Activated CD4-positive, alpha-beta T cell treated with anti-CD3 and anti-CD28 coated beads for 24 hours (primary cell): ENCODE measurements at places on chromosomes 4 and X.

DNA sequence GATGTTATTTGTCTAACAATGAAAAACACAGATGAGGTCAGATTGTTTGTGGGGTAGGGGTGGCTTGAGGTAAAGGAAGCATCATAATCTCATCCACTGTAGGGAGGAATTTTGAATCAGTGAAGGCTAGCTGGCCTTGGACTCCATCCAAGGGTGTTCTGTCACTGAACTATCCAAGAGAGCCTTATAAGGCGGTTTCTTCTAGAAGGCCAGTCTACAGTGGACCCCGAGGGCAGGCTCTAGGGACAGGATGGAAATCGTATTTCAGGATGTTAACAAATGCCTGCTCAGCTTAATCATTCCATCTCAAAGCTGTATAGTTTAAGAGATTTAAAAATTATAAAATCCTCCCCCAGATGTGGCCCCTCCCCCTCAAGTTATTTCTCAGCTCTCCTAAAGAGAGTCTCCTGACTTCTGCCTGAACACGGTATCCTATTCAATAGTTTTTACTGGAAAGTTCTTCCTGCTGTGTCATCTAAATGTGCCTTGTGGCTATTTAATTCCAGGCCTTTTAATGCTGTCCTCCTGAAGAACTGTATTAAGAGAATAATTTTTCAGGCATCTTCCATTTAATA lies 8.0 kb downstream of the IGFBP7 start:
- DNase-seq, result no peak

- DNase-seq, result no peak
Observed at GRCh38 chrX:13180807-13181206, 136.4 kb upstream of the FAM9C start.

DNA sequence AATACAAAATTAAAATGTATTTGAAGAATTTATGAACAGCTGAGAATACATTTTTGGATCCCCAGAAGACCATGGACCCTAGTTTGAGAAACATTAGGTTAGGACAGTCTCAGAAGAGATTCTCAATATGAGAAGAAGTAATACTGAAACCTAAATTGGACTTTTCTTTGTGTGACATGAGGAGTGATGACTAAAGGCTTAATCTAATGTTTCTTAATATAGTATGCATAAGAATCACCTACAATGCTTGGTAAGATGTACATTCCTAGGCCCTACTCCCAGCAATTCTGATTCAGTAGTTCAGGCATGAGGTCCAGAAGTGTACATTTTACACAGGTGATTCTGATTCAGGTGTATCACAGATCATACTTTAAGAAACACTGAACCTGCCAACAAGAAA lies 31.6 kb upstream of the HUWE1 start:
- no peak for DNase-seq

- no peak for DNase-seq
Observed at GRCh38 chr4:7733201-7733600, 206.5 kb downstream of the AFAP1 start.

GRCh38 chr4:7786040-7786439 lies 153.6 kb downstream of the AFAP1 start:
- DNase-seq, result no peak

DNA sequence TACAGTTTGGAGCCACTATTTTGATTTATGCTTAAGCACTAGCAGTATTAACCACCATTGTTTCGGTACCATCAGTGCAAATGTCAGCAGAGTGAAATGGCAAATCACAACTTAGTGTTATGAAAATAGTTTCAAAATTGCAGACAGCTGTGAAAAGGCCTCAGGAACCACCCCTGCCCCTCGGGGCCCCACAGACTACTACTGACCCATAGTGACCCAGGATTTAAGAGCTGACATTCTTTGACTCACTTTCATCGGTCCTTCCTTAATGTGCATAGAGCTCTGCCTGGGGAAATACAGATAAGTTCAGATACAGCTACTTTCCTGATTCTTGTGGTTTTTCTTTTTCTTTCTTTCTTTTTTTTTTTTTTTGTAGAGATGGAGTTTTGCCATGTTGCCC lies 3.3 kb upstream of the BBS7 start:
- no peak for DNase-seq

GRCh38 chrX:54045563-54046228 lies 1.4 kb upstream of the PHF8 start:
- DNase-seq, result no peak

DNA sequence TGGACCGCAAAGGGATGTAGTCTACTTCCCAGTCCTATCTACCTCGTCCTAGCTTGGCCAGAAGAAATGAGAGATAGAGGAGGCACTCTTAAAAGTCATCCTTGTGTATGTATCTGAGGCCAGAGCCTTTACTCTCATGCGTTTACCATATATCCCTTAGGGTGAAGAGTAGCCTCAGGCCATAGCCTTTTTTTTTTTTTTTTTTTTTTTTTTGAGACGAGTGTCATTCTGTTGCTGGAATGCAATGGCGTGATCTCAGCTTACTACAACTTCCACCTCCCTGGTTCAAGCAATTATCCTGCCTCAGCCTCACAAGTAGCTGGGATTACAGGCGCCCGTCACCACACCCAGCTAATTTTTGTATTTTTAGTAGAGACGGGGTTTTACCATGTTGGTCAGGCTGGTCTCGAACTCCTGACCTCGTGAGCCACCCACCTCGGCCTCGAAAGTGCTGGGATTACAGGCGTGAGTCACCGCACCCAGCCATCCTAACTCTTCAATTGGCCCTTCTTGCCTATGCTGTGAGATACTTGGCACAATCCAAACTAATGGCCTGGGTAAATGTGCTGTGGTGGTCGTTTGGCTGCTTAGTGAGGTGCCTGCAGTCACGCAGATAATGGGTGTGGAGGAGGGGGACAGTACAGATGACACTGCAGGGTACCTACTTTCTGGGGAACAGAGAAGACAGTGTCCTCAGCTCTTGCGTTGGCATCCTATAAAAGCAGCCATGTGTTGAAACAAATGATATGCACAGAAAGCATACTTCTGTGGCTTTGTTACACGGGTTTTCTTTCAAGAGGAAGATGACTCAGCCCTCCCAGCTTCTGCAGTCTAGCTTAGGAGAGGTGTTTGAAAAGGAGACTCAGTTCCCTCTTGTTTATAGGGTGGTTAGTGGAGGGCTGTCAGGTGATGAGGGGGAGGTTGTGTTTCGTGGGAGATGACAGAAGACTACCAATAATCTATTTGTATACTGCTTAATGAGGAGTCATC lies 10.4 kb upstream of the DGAT2L6 start:
- DNase-seq, result no peak

DNA sequence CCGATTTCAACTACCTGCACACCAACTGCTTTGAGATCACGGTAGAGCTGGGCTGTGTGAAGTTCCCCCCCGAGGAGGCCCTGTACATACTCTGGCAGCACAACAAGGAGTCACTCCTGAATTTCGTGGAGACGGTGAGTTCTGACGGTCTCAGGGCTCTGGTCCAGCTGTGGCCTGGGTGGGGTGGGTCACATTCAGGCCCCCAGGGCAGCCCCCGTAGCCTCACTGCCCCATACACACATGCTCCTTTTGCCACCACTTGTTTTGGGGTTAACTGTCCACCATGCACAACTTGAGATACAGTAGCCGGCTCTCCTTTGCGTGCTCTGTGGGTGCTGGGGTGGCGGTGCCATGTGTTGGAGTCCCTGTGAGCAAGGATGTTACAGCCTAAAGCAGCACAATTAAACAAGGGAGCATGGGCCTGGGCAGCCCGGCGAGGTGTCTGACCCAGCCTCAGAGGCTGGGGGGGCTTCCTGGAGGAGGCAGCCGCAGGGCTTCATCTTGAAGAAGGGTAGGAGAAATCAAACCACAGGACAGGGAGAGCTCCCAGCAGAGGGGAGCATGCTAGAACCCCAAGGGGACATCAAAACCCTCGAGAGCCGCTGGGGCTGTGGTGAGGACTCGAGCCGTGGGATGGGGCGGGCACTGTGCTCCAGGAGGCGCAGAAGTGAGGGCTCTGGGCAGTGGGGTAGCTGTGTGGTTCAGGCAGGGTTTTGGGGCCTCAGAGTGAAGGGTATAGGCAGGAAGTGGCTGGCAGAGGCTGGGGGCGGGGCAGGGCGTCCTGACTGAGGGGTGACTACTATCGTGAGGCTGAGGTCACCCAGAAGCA lies 22.0 kb downstream of the CPZ start:
- no peak for DNase-seq

DNA sequence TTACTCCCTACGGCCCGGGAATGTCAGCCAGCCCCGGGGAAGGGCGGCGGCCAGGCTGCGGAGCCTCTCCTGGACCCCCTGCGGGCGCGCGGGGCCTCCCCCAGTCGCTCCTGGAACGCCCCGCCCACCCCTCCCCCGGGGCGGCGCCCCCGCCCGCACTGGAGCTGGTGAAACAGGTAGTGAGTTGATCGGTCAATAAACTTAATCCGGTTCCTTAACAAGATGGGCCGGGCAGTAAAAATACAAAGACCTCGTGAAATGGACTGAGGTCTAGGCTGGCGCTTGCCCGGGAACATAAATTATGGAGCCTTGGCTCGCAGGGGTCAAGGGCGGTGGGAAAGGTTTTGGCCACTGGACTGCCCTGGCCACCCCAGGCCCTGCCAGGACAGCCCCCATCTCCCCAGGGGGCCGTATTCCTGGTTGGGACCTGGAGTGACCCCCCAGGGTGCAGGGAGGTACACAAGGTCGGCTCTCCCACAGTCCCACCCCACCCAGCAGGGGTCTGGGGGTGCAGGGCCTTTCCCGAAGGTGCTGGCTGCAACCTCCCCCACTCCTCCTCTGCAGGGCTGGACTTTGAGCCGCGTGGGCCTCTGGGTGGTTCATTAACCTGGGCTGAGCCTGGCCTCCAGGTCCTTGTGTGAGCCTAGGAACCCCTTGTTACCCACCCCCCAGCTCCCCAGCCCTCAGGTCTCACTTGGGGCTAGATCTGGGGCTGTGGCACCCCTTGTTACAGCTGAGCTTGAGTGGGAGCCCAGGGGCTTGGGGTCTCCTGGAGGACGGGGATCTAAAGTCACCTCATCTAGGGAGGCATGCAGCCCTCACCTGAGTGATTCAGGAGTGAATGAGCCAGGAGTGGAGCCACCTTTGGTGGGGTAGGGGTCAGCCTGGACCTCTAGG lies 2.5 kb downstream of the FGFR3 start:
- DNase-seq, result no peak

GRCh38 chr4:28886934-28887333 lies 1833.2 kb upstream of the PCDH7 start:
- no peak for DNase-seq

GRCh38 chrX:10381193-10381592 lies 224.4 kb downstream of the CLCN4 start:
- no peak for DNase-seq

GRCh38 chr4:139472852-139473251 lies 18.9 kb downstream of the RAB33B start:
- DNase-seq, result no peak

DNA sequence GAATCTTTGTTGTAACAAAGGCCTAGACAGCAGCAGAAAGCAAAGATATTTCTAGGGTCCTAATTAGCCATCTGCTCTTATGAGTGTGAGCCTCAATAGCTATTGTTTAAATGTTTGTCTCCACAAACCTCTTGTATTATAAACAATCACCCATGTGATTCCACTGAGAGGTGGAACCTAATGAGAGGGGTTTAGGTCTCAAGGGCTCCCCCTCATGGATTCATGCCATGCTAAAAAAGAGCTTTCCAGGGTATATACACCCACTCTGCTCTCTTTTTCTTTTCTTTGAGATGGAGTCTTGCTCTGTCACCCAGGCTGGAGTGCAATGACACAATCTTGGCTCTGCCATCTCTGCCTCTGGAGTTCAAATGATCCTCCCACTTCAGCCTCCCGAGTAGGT lies 42.1 kb downstream of the TRIM61 start:
- no peak for DNase-seq

- DNase-seq, result no peak
Observed at GRCh38 chr4:165308166-165308565, 19.3 kb upstream of the MSMO1 start.

- DNase-seq, result no peak
Observed at GRCh38 chrX:132584936-132585335, 96.1 kb upstream of the MBNL3 start.

DNA sequence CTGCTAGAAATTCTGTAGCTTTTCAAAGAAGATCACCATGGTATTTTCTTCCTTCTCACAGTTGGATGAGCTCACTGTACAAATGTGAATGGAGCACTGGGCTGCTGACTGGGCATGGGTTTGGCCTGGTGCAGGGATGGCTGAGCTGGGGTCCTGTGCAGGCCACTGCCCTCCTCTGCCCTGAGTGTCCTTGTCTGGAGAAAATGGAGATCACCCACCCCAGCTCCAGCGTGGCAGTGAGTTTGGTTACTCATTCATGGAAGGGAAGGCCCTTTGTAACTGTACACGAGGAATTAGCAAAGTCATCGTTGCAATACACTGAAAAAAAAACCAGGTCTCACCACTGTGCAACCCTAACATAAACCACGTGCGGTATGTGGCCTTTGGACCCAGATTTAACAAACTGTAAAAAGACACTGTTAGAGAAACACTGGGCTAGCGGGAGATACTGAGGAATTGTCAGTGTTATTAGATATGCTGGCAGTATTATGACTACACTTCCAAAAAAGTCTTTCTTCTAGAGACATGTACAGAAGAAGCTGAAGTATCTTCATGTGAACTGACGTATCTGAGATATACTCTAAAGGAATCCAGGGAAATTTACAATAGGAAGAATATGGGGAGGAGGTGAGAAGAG lies 16.1 kb upstream of the TBC1D14 start:
- DNase-seq, result no peak

- no peak for DNase-seq
Observed at GRCh38 chr4:86452924-86453531, 93.2 kb upstream of the MAPK10 start.

GRCh38 chr4:635851-636627 lies 10.7 kb downstream of the PDE6B start:
- no peak for DNase-seq

GRCh38 chrX:142831961-142832530 lies 193.7 kb upstream of the SPANXN4 start:
- no peak for DNase-seq

DNA sequence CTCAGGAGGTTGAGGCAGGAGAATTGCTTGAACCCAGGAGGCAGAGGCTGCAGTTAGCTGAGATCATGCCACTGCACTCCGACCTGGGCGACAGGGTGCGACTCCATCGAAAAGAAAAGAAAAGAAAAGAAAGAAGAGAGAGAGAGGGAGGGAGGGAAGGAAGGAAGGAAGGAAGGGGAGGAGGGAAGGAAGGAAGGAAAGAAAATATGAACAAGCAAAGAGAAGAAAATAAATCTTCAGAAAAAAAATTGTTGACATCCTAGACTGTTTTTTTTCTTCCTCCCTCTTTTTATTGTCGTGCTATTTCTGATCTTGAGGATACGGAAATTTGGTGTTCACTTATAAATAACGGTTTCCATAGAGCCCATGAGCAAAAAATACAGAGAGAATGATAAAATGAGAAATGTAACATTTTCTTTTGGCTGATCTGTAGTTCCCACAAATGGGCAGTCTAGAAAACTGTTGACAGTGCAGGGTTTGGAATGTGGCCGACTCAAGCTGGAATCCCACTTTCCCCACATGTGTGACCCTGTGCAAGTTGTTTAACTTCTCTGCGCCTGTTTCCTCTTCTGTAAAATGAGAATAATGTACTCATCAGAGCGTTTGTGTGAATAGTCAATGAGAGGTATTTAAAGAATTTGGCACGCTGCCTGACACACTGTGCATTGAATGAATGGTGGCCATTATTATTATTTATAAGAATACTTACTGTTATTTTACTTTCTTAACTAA lies 19.4 kb downstream of the SORBS2 start:
- no peak for DNase-seq

GRCh38 chrX:109533631-109534030 lies 3.0 kb upstream of the NXT2 start:
- no peak for DNase-seq
